Left lung (tissue), 14 donors: ENCODE measurements at places on chromosomes 7 and 10. TPM values are rescaled to one million over a fixed set of nuclear protein-coding genes. Genes with fewer than 3 reads are reported as not detected.

GRCh38 chr10:24453404-24453830 is 244.5 kb downstream of the KIAA1217 start:
- no peak for DNase-seq

- DNase-seq, result peak; percentile 62
Observed at GRCh38 chr10:97791824-97792721, 20.3 kb upstream of the SFRP5 start.

Gene LIPN
- not detected for polyA plus RNA-seq

GRCh38 chr10:18005781-18006456 is 54.2 kb downstream of the SLC39A12 start:
- peak; percentile 59 for DNase-seq

Gene NUPR2
- polyA plus RNA-seq, result 4.1 TPM

Gene MMP21
- polyA plus RNA-seq, result 0.53 TPM

DNA sequence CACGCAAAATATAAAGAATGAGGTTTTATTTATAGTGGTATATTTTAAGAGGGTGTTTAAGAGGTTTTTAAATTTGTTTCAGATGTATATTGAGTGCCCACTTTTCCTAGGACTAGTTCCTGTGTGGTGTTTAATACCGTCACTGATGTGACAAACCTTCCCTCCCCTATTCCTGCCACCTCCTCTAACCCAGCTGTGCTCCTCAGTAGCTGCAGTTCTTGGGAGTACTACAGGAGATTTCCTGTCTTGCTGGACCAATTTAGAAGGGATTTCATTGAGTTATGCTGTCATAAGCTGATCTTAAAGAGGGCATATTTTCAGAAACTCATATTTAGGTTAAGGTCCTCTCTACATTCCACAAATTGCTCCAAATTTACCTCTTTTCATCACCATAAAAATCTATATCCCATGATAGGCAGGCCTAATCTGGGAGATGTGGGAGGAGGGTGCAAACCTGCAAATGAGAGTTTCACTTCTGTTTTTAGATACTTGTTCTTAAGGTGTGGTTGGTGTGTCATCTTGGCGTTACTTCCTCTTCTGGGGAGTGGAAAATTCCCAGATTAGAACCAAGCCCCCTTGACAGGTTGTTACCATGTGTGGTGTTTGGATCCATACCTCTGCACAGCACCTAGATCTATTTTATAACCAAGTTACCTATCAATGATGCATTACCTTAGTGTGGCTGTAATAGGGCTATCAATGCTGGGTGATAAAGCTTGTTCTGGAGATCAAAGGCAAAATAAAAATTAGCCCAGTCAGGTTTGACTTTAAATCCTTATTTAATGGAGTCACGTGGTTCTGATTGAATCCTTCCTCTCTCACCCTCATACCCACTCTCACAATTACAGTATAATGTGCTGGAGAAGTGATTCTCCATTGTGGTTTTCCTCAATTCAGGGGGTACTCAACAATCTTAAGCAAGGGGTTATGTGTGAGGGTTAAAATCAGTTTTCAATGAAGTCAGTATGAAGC is 141.1 kb downstream of the CDK14 start:
- no peak for DNase-seq

Gene HSPA12A
- 12.8 TPM for polyA plus RNA-seq

- DNase-seq, result peak; percentile 76
Observed at GRCh38 chr10:71260622-71261325, 48.4 kb downstream of the UNC5B start.

- DNase-seq, result no peak
Observed at GRCh38 chr7:114109304-114109703, 190.5 kb upstream of the PPP1R3A start.

DNA sequence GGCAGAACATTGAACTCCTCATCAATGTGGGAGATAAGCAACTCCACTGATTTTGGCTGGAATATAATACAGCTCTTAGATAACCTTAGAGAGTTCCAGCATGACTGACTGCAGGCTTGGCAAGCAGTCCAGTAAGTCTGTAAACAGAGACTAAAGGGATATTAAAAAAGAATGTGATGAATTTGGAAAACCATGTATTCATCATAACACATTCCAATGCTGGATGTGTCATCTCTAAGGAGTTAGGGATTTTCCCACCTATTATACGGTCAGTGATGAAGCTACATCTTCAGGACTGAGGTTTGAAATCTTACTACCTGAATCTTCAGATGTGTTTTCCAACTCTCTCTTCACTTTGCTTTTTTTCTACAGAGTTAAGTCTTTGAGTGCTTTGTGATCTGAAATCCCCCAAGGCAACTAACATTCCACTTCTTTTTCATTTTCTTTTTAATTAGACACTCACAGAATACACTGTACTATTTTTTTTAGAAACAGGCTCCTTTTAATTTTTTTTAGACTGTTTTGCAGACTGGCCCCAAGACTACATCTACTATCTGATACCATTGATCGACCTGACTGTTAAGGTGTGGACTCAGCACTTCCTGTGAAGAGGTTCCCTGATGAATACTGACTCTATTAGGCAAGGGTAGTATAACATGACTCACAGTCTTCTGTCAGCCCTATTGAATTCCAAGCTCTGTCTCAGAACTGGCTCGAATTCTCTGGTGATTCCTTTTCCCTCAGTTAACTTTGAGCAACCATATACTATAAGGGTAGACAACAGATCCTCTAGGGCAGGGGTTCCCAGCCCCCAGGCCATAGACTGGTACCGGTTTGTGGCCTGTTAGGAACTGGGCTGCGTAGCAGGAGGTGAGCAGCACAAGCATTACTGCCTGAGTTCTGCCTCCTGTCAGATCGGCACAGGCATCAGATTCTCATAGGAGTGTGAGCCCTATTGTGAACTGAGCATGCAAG is 678.2 kb downstream of the GRM8 start:
- DNase-seq, result no peak

- DNase-seq, result no peak
Observed at GRCh38 chr7:73308074-73308664, 457 bp downstream of the NSUN5 start.

Gene CPA4
- polyA plus RNA-seq, result 0.39 TPM

DNA sequence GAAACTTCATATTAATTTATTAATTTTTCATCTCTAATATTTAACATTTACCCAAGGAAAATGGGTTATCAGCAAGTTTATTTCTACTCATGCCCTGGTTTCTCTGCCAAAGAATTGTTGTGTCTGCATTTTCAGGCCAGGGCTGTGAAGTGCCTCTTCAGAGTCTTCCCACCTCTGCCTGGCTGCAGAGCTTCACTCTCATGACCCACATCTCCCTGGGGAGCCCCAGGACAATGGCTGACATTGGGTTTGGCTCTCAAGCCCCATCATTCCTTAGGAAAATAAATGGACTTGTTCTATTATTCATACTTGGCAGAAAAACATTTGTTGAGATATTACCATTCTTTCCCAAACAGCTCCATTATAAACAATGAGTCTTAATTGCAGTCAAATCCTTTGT is 30.3 kb downstream of the CACNA2D1 start:
- DNase-seq, result no peak

DNA sequence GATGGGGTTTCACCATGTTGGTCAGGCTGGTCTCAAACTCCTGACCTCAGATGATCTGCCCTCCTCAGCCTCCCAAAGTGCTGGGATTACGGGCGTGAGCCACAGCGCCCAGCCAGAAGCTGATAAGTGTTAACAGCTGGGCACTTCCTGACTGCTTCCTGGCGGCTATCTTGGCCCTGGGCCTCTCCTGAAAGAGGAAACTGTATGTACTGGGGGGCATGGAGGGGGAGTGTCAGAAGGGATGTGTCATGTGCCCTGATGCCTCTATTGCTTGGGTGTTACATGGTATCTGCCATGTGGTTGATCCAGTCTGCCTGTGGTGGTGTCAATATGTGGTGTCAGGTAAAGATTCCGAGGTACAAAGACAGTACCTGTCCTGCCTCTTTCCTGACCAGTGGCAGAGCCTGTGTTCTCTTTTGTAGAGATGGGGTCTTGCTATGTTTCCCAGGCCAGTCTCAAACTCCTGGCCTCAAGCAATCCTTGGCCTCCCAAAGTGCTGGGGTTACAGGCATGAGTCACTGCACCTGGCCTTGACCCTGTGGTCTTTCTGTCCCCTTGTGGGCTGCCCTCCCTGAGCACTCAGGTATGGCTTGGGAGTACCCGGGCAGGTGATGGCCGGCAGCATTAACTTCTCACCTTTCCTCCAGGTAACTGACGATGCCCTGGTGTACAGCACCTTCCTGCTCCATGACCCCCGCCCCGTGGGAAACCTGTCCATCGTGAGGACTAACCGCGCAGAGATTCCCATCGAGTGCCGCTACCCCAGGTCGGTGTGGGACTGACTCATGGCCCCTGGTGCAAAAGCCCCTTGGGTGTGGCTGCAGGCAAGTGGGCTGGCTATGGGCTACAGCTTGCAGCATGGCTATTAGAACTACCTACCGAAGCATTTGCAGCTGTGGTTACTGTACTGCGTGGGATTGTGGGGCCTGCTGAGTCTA is 4.4 kb downstream of the ZP3 start:
- DNase-seq, result no peak

Gene GCK
- polyA plus RNA-seq, result 2.6 TPM

DNA sequence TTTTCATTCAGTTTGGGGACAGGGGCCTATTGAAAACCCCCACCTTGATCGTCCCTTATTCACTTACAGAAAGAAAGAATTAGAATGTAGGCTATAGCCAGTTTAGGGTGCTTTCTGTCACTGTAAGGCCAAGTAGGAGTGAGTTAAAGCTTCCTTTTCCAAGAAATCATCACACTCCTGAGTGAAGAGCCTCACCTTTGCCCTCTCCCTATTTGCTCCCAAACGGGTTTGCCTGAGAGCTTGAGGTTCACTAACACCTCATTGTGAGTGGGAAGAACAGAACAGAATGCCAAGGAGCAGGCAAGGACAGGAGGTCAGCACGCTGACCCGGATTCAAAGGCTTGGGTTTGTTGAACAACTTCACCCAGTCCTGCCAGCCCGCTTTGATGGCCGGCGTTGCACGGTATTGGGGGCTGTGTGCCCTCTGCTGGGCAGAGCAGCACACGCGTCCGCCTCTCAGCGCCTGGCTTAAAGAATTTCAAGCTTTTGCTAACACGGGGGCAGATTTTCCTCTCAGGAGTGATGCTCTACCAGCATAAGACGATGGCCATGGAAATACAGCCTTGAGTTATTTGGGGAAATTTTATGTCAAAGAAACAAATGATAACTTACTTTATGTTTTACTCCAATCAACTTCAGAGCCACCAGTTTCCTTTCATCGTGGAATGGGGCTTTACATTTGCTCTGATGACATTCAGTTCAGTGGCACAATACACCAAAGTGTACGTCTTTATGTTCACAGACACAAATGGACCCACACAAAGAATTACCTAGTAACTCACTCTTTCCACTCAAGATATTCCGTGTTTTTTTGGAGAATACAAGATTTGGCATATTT is 470.0 kb downstream of the SUGCT start:
- peak; percentile 59 for DNase-seq

Gene GNG11
- 49.2 TPM for polyA plus RNA-seq

DNA sequence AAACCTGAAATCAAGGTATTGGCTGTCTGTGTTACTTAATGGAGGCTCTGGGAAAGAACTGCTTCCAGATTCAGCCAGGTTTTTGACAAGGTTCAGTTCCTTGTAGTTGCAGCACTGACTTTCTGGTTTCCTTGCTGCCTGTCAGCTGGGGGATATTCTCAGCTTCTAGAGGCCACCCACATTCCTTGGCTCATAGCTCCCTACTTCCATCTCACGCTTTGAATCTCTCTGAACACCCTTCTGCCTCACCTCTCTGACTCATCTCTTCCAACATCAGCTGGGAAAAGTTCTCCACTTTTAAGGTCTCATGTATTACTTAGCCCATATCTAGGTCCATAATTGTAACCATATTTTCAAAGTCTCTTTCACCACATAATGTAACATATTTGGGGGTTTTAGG is 22.9 kb upstream of the GPR22 start:
- DNase-seq, result no peak

GRCh38 chr7:136275794-136276193 is 298.6 kb upstream of the MTPN start:
- no peak for DNase-seq

DNA sequence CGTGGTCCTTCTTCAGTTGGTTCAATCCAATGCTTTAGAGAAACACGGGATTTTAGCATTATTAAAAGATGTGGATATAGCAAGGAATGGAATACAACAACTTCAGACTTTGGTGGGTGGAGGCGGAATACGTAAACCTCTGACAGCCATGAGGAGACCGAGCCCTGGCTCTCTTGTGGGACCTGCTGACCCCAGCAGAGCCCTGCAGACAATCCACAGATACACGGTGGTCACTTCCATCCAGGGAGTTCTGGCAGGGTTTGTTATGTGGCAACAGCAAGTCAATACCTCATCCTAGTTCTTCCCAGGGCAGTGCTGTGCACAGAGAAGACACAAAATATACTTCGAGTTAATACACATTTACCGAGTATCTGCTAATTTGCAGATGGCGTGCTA is 118.5 kb upstream of the DIP2C start:
- DNase-seq, result no peak

Gene CTAGE15
- 1.7 TPM for polyA plus RNA-seq

- no peak for DNase-seq
Observed at GRCh38 chr7:18555968-18556367, 60.4 kb downstream of the HDAC9 start.

GRCh38 chr7:89797965-89798598 is 356.2 kb upstream of the STEAP1 start:
- DNase-seq, result no peak
